ENCODE measurements at places on chromosomes 16 and 17.

GRCh38 chr17:29628644-29629043 lies 5.9 kb upstream of the CORO6 start:
- DNase-seq: no peak

DNA sequence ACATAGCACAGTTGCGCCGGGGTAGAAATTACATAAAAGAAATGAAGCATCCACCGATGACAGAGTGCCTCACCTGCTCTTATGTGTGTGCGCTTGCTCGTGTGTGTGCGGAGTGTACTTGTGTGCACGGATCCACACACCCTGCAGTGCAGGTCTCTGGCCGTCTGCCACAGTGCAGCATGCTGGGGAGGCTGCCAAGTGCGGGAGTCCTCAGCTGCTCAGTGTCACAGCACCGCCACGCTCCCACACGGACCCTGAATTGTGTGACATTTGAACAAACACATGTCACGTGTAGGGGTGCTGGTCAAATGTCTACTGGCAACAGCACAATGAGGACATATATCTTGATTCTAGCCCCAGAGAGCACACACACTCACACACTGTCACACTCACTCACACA lies 243.0 kb upstream of the MYOCD start:
- DNase-seq: no peak

DNA sequence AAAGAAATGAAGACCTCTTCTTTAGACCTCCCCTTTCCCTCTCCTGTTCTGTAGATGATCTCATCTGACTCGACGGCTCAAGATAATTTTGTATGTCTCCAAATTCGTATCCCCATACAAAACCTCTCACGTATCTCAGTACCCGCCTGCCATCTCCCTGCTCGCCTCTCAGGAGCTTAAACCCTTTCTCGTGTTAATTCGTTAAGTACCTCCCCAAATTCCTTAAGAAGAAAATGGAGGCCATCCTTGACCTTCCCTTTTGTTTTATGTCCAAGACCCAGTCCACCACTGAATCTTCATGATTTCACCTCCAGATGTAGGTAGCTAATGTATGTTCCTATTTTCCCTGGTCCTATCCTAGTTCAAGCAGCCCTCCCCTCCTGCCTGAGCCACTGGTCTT lies 41.6 kb downstream of the OR3A1 start:
- no peak for DNase-seq

DNA sequence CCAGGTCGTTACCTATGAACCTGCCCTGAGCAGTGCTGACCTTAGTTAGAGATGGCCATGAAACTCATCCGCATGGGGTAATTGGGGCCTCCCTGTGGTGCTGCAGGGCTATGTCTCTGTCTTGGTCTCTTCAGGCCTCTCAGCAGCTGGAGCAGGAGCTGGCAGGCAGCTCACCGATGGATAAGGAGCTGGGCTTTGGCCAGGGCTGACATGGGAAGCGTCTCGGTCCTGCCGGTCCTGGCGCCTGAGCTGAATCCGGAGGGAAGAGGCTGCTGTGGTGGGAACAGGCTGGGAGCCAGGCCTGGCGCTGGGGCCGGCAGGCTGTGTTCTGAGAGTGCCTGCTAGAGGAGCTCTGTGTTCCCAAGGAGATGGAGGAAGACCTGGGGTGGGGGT lies 10.1 kb downstream of the IL32 start:
- no peak for DNase-seq

DNA sequence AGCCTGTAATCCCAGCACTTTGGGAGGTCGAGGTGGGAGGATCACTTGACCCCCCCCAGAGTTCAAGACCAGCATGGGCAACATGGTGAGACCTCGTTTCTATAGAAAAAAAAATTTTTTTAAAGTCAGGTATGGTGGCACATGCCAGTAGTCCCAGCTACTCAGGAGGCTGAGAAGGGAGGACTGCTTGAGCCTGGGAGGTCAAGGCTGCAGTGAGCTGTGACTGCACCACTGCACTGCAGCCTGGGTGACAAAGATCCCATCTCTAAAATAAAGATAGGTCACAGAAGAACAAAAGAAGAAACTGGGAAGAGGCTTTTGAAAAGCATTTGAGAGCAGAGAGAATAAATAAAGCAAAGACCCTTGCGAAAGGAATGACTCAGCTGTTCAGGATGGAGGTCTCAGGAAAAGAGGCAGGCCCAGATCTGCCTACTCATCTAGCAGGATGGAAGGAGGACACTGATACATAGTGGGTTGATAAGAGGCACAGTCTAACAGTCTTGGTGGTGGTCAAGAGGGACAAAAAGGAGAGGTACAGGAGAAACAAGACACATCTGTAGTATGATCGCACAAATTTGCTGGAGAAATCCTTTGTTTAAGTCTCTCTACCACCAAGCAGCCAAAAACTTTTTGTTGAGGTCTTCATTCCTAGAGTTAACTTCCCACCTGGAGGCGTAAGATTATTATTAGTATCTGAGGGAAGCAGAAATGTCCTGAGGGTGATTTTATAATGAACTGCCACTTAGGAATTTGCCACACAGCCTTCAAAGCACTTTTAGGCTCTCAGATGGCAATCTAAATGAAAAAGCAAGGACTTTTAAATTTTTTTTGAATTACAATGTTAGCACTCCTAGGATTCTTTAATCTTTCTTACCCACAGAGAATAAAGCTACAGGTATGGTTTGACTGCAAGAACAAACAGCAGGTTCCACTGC lies 17.6 kb downstream of the ZSWIM7 start:
- DNase-seq: no peak

DNA sequence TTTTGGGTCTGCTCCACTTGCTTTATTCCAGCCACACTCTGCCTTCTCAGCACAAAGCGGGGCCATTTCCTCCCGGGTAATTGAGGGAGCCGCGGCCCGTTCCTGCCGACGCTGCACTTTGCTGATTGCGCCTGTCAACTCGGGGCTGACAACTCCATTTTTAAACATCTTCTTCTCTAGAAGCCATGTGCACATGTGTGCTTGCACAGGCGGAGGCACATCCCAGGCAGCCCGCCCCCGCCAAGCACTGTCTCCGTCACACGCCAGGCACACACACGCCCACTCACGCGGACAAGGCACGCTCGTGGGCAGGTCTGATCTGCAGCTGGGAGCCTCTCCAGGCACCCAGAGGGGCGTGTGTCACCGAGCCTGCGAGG lies 63.2 kb downstream of the ENGASE start:
- DNase-seq: no peak
